ENCODE measurements at places on chromosomes 3 and 15.

GRCh38 chr3:40845447-40845846, 320.7 kb downstream of the ZNF621 start:
- DNase-seq = no peak

DNA sequence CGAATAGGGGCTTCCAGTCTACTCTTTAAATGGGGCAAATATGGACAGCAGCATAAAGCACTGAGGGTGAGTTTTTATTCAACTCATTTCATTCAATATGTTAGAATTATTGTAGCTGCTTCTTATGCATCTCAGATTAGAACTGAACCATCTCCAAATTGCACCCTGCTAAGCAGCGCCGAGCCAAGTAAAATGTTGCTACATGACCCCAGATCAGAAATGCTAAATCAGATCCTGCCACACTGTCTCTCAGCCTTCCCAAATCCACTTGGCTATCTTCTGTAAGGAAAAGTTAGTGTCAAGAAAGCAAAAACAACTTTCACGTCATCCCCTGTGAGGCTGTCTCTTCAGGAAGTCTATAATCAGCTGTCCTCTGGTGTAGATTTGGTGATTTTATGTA, 293.2 kb downstream of the CNTN4 start:
- DNase-seq = no peak

- no peak for DNase-seq
These were observed 447.4 kb upstream of the PROK2 start for GRCh38 chr3:72232331-72232730.

DNA sequence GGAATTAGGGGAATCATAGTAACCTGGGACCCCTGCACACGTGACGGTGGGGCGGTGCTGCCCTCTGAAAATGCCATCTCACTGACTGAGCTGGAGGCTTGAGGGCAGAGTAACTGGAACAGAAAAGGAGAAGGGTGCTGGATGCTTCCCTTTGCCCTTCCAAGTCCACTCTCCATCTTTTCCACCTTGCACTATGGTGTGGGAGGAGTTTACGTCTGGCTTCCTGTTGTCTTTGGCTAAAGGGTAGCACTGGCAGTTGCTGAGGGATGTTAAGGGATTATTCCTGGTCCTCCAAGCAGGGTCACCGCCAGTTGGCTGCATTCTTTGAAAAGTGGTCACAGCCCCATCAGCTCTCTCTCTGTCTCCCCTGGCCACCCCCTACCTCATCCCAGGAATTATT, 129.4 kb upstream of the SNTN start:
- DNase-seq = no peak

- no peak for DNase-seq
These were observed 60.8 kb upstream of the MEF2A start for GRCh38 chr15:99504823-99505551.

DNA sequence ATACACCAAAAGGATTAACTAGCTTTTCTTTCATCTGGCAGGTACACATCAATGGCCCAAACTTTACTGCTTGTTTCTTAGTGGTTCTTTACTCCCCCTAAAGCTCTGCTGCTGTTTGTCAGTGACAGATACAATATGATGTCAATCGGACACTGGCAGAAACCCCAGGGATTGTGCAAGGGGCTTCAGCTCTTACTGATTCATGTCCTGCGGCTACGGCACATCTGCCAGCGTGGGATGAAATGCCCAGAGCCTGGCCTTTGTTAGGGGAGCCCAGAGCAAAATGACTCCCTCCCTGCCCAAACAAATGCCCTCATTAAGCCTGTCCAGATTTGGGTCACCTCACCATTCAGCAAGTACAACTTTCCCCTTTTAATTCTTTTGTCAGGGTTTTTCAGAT, 28.3 kb downstream of the SRP14 start:
- DNase-seq = no peak

DNA sequence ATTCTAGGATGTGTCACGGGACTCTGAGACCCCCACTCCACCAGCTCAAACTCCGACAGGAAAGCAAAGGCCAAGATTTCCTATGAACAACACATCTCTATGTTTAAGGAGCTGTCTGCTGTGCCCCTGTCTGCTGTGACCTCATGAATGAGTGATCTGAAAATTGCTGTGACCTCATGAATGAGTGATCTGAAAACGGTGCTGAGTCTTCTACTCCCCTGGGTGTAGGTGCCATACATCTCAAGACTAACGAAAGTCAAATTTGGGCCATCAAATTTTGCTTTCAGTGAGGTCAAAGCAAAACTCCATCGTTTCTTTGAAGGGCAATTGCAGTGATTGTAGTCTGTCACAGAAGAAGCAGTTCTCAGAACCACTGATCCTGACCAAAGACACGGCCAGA, 24.4 kb downstream of the IL5RA start:
- no peak for DNase-seq

DNA sequence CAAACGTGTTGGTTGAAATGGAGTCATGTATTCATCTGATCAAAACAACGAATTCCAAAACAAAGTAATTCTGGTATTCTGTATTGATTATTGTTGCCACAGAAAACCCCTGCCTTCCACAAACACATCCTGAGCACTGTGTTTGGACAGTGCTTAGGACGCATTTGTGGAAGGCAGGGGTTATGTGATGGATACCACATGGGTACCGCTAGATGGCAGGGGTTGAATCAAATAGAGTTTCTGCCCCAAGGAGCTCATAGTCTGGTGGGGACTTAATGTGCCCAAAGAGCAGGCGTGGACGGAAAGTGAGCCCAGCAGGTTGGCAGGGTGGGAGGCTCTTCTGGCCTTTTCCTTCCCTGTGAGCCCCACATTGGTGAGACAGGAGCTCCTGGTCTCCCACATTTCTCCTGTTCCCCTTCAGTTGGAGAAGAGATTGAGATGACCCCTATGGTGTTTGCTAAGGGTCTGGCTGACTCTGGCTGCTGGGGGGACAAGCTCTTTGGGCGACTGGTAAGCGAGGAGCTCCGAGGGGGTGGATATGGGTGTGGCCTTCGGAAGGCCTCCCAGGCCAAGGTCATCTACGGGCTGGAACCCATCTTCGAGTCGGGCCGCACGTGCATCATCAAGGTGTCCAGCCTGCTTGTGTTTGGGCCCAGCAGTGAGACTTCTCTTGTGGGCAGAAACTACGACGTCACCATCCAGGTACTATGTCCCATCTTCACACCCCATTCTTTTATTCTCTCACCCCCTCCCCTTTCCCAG, 22.1 kb upstream of the SLC28A1 start:
- no peak for DNase-seq

GRCh38 chr3:55620351-55621025, 133.4 kb upstream of the WNT5A start:
- DNase-seq = no peak

DNA sequence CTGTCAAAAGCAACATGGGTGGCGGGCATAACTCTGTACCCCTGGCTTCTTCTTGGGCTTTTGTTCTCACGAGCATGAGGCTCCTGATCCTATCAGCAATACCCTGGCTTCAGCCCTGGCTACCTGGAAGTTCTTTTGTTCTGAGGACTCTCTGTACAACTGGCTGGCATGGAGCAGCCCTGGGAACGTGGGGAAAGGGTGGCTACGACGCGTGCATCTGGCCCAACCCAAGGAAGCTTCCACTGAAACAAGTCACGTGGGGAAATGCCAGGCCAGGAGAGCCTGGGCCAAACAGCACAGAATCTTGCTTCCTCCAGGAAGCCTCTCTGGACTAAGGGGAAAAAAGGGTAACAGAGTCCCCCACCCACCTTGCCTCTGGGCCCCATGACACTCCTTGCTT, 22.7 kb upstream of the ATP2B2 start:
- no peak for DNase-seq

DNA sequence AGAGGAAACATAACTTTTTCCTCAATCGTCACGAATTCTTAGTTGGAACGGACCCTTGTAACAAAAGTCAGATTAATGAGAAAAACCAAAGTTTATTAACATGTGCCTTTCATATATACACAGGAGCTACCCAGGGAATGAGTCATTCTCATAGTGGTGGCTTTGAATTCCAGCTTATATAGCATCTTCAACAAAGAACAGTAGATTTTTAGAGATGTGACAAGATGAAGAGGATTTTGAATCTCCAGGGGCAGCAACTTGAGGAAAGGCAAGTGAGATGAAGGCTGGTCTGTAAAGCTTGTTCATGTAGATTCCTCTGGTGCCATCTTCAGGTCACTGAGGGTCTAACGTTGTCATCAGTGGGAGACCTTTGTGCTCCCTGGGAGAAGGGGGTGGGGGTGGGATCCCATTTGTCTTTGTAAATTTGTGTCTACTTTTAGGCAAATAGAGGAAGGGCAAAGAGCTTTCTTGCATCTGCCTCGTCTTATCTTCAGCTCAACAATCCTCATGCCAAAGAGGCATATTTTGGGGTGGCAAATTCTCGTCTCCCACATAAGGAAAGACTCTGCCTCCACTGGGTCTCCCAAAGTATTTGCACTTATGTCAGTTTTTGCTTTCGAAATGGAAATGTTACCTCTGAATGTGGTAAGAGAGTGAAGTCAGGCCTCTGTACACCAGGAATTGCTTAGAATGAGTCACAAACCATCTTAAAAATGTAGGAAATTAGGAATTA, 29.5 kb downstream of the CLEC3B start:
- no peak for DNase-seq

GRCh38 chr3:42148982-42149432, 57.9 kb downstream of the TRAK1 start:
- no peak for DNase-seq

All from T follicular helper cell (primary cell).